ENCODE measurements at places on chromosomes 4 and X.

- DNase-seq, result no peak
Measured at GRCh38 chr4:159105761-159106243, 2.9 kb downstream of the RAPGEF2 start.

DNA sequence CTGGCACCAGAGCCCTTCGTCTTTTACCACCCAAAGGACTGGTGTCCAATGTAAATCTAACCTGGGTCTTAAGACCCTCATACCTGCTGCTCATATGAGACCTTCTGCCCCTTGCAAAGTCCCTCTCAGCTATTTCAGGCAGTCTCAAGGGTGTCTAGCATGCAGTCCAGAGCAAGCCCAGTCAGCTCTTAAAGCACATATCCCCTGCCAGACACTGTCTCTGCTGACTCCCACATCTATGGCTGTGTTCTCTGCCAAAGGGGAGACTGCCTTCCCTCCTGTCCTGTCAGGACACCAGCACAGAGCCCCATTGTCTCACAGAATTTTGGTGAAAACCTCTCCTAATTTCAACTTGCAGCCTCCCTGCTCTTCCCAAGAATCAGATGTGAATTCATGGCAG lies 118.5 kb downstream of the PARM1 start:
- no peak for DNase-seq

- DNase-seq, result no peak
Measured at GRCh38 chr4:11487868-11488544, 59.3 kb upstream of the HS3ST1 start.

DNA sequence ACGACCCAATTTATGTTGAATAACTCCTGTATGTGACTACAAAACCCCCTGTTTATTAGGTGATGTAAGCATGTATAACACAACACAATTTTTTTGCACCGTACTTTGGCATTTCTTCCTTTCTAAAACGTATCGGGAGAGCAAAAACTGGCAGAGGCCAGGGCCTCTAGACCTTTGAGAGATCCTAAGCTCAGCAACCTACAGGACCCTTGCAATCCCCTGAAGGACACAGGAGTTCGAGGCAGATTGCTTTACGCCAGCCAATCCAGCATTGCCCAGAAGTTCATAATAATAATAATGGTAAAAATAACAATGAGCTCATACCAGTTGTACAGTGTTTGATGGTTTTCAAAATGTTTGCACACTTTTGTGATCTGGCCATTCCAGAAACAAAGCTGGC lies 7.7 kb downstream of the NKX3-2 start:
- no peak for DNase-seq

GRCh38 chrX:18825375-18825774 lies 117.9 kb downstream of the PPEF1 start:
- no peak for DNase-seq

GRCh38 chr4:120228086-120228485 lies 161.4 kb upstream of the MAD2L1 start:
- no peak for DNase-seq

- no peak for DNase-seq
Measured at GRCh38 chrX:11724122-11725017, 33.7 kb upstream of the MSL3 start.

- DNase-seq, result no peak
Measured at GRCh38 chr4:20096911-20097310, 154.8 kb upstream of the SLIT2 start.

DNA sequence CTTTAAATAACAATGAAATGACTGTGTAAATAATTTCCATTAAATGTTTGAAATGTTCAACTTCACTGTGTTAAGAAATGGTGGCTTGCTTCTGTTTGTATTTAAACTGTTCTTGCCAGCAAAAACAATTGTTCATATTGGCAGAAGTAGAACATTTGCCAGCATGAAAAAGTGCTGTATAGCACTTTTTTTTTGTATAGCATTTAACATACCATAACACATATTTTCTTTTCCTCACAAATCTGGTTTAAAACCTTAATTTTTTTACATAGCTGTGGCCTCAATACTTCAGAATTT lies 94.1 kb downstream of the COX18 start:
- no peak for DNase-seq

GRCh38 chrX:6041630-6042029 lies 187.0 kb downstream of the NLGN4X start:
- DNase-seq, result no peak

DNA sequence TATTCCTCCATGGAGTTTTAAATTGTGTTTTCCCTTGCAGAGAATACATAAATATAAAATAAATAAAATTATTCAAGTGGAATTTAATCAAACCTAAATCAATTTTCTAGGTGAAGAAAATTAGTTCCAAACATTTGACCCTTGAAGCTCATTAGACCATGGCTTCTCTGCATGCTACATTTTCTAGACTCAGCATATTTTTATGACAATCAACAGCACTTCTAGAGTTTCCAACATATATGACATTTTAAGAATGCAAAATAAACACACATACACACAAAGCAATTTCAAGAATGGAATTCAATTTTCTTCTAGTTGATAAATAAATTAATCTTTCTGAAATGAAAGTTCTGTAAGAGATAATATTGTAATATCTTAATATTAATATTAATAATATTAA lies 1083.9 kb upstream of the INTU start:
- no peak for DNase-seq

DNA sequence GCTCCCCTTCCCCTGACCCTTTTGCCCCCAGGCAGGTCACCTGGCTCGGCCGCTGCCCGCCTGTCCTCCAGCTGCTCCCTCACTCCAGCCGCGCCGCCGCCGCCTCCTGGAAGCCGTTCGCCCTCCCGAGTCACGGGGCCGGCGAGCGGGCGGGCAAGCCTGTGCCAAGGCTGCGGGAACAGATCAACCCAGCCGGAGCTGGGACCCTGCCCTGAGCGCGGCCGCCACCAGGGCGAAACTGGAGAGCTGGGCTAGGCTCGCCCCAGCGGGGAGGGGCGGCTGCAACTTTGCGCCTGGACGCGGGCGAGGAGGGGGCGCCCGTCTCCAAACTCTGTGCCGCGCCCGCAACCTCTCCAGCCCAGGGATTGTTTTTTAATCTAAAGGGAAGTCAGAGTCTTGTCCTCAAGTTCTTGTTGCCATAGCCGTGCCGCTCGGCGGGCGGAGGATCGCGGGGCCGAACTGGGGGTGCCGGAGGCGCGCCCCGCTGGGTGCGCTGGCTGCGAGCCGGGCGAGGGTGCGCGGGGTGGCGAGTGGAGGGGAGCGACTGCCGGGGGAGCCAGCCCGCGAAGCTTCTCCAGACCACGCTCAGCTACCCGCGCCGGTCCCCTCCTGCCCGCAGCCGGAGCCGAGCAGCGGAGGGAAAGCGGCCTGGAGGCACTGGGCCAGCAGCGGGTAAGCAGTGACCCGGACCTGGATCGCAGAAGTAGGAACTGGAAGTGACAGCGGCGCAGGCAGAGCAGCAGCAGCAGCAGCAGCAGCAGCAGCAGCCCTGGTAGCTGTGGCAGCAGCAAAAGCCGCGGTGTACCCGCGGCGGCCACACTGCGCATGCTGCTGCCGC lies 13.4 kb downstream of the ARHGEF6 start:
- peak; percentile 30 for DNase-seq

DNA sequence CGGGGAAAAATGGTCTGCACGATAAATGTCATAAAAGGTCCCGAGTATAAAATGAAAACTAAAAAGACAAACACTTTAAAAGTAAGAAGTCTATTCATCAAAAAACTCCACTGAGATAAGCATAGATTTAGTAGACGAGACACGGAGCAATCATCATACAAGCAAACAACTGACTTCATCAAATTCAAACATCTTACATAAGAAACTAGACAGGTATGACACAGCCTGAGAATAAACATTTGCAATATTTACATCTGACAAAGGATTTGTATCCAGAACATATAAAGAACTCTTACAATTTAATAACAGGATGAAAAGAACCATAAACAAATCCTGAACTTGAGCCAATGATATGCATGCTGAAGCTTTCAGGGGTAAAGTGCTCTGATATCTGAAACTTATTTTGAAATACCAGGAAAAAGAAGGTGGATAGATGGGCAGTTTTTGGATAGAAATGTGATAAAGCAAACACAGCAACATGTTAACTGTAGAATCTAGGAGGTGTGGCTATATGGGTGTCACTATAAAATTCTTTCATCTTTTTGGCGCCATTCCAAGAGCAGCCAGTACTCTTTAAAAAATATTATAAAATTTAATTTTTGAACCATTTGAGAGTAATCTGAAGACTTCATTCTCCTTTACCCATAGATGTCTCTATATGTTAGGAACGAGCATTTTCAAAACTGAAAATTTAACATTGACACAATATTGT lies 12.0 kb downstream of the MPP1 start:
- no peak for DNase-seq

- DNase-seq, result no peak
Measured at GRCh38 chr4:35934320-35934981, 309.9 kb downstream of the ARAP2 start.

GRCh38 chrX:139121616-139122286 lies 408.8 kb upstream of the F9 start:
- DNase-seq, result no peak

GRCh38 chrX:23333842-23334520 lies 668 bp upstream of the PTCHD1 start:
- no peak for DNase-seq

GRCh38 chr4:156291317-156291716 lies 337.7 kb upstream of the CTSO start:
- DNase-seq, result no peak

DNA sequence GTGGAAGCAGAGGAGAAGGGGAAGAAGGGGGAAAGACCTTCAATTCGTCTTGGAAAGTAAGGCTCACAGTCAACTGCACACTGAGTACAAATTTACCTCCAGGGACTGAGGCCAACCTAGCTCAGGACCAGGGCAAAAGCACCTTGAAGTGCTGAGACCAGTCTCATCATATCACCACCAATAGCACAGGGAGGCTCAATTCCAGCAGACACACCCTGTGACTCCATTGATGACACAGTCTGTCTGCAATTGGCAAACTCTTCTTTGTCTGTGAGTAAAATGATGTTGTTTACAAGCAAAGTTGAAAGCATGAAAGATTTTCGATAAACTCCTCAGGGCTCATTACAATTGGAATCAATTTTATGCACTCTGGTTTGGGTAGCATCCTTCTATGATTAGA lies 32.3 kb downstream of the TRIML1 start:
- DNase-seq, result no peak

DNA sequence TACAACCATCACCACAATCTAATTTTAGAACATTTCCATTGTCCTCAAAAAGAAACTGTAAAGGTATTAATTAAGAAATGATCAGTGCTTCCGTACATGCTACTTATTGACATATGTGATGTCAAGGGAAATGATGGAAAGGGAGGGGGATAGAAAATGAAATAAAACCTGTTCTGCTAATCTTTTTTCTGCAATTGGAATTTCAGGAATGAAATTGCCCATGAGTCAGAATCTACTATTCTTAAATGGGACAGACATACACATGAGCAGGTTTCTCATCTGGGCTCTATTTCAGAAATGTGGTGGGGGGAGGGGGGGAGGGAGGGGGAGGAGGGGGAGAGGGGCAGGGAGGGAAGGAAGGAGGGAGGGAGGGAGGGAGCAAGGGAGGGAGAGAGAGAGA lies 91.0 kb downstream of the SHROOM4 start:
- DNase-seq, result no peak

- peak; percentile 12 for DNase-seq
Measured at GRCh38 chr4:3174371-3175338, 74.3 kb upstream of the MSANTD1 start.

GRCh38 chrX:24243188-24243587 lies 70.7 kb downstream of the SUPT20HL2 start:
- DNase-seq, result no peak

- DNase-seq, result no peak
Measured at GRCh38 chr4:90757534-90758060, 630.4 kb downstream of the CCSER1 start.

DNA sequence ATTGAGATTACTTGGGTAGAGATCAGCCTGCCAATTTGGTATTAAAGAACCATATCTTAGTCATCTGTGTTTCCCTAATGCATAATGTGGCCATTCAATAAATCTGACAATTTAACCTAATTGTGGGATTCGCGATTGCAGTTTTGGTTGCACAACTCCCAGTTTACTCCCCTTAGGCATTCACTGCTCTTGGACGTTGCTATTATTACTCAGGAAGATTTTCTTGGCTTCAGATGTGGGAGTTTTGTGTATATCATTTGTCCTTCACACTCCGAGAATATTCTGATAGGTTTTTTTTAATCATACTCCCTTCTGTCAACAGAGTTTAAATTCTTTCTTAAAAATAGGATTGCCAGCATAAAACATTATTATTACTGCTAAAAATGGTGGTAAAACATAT lies 22.0 kb upstream of the TRPC3 start:
- no peak for DNase-seq

GRCh38 chr4:11635342-11635741 lies 206.6 kb upstream of the HS3ST1 start:
- DNase-seq, result no peak

- DNase-seq, result peak; percentile 97
Measured at GRCh38 chr4:89000844-89001360, 56.1 kb downstream of the FAM13A start.

Data from NCI-H1092 (cell line).